HL-60 (cell line): ENCODE measurements at places on chromosomes 4 and X.

DNA sequence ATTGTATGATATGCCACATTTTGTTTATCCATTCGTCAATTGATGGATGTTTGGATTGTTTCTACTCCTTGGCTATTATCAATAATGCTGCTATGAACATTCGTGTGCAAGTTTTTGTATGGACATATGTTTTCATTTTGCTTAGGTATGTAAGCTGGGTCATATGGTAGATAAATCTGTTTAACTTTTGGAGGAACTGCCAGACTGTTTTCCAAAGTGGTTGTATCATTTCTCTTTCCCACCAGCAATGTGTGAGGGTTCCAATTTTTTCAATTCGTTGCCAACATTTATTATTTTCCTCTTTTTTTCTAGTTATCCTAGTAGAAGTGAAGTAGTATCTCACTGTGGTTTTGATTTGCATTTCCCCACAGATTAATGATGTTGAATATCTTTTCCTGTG lies 71.8 kb downstream of the DIAPH2 start:
- no peak for DNase-seq

- no peak for DNase-seq
These were observed 170.2 kb downstream of the CBR4 start for GRCh38 chr4:168839758-168840391.

- no peak for DNase-seq
These were observed 317.4 kb downstream of the IQCM start for GRCh38 chr4:149498246-149498645.

DNA sequence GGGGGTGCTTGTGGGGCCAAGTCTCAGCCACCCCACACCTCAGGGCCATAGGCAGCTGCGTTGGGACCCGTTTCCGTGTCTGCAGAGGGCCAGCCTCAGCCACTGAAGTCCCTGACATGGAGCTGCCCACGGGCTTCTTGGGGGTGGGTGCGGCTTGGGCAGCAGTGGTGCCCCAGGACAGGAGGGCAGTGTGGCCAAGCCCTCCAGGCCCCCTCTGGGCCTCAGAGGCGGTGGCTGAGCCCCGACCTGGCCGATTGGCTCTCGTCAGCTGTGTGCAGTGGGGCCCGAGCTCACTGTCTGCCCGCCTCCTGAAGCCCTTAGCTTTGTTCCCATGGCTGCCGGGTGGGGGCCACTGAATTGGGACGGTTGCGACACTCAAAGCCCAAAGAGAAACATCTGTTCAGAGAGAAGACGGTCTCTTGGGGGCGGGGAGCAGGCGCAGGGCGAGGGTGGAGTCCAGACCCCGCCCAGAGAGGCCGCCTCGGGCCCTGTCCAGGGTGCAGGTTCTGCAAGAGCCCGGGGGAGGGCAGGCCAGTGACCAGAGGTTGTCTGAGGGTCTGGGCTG lies 9.1 kb downstream of the FGFR3 start:
- peak; percentile 50 for DNase-seq

GRCh38 chr4:78648640-78649363 lies 97.2 kb downstream of the ANXA3 start:
- DNase-seq: no peak

GRCh38 chr4:170058826-170059225 lies 30.9 kb downstream of the AADAT start:
- DNase-seq: no peak

DNA sequence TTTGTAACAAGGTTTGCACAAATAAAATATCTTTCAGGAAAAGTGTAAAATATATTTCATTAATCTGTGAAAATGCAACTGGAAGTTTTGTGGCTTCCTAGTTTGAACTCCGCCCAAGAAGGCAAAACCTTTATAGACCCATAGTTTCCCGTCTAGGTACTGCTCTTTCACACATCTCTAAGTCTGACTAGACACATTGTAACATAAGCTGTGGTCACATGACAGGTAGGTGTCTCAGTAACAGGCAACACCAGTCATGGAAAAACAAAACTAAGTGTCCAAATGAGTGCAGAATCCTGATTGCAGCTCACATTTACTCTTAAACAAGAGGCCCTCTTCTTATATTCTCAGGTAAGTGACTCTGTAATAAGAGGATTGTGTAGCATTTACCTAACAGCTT lies 55.6 kb downstream of the SNCA start:
- no peak for DNase-seq

DNA sequence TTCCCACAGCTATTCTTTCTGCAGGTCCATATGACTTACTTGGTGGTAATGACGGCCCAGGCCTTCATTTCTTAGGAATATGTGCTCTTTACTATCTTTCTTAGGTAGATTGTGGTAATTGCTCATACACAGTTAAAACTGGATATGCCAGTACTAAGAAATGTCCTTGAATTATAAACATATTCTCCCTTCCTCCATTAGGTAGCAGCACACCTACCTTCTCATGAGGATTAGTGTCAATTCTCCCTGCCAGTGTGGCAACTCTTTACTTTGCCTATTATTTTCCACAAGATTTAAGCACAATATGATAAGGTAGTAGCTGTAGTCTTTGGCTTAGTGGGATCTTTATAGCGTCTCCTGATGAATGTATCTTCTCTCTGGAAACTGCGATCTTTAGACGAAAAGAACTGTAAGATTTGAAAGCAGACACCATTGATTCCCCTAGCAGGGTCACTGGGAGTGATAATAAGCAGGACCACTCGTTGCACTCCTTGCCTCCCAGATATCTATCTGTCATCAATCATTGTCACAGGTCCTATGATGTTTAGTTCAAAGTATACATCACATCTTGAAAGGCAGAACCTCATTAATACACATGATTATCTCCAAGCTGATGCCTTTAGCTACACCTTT lies 1240.7 kb downstream of the C4orf33 start:
- no peak for DNase-seq

DNA sequence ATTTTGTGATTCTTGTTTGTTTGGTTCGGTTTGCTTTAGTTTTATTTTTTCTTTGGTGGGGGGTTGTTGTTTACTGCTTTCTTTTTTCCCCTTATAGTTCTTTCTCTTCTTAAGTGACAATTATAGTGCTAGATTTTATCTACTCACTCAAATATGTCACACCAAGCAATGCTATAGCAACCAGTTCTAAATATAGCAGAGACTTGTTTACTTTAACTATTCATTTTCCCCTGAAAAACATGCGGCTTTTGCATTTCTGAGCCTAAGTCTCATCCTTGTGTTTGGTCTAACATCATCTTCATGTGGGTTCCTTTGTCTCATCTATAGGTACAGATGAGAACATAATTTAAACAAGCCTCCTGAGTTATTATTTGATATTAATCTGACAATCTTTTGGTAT lies 676.6 kb downstream of the FAT4 start:
- no peak for DNase-seq

GRCh38 chrX:47366041-47366722 lies 4.2 kb upstream of the ZNF157 start:
- peak; percentile 45 for DNase-seq

DNA sequence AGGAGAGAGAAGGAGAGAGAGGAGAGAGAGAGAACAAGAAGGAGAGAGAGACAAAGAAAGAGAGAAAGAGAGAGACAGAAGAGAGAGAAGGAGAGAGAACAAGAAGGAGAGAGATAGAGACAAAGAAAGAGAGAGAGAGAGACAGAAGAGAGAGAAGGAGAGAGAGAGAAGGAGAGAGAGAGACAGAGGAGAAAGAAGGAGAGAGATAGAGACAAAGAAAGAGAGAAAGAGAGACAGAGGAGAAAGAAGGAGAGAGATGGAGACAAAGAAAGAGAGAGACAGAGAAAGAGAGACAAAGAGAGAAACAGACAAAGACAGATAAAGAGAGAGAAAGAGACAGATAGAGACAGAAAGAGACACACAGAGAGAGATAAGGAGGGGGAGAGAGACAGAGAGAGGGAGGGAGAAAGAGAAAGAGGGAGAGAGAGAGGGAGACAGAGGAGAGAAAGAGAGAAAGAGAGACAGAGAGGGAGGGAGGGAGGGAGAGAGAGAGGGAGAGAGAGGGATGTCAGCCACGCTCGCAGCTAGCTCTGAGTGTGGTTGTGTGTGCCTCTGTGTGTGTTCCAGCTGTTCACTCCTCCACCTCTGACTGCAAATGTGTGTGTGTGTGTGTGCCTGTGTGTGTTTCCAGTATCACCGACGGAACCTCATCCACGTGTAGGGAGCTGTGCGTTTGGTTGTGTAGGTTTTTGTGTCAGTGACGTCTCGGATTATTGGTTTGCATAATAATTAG lies 105.8 kb downstream of the CRLF2 start:
- no peak for DNase-seq

DNA sequence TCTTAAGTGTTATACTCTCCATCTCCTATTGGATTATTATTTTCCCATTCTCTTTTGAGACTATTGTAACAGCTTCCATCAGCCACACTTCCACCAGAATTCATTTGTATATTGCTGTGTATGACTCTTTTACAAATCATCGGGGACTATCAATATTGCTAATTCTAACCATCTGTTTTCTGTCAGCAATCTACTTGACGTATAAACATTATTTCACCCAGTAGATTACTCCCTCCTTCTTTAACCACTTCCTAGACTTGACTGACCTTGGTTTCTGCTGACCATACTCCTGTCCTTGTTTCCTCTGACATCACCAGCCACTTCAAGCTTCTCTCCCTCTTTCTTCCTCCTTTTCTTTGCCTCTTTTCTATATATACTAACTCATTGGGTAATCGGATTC lies 402.9 kb downstream of the PCDH18 start:
- no peak for DNase-seq

GRCh38 chr4:158769175-158769921 lies 522 bp downstream of the FNIP2 start:
- DNase-seq: peak; percentile 61

DNA sequence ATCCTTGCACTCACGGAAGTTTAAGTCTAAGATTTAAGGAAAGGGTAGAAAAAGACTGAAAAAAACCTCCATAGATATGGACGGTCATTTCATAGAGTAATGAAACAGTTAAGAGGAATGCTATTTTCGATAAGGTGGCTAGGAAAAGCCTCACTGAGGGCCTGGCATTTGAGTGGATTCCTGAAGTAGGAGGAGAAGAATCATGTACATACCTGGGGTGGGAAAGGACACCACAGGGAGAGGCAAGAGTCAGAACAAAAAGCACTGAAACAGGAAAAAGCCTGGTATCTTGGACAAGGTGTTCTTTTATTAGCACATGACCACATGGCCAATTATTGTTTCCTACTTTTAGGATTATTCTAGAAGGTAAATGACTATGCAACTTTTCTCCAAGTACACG lies 547.2 kb upstream of the DIPK2B start:
- DNase-seq: no peak

DNA sequence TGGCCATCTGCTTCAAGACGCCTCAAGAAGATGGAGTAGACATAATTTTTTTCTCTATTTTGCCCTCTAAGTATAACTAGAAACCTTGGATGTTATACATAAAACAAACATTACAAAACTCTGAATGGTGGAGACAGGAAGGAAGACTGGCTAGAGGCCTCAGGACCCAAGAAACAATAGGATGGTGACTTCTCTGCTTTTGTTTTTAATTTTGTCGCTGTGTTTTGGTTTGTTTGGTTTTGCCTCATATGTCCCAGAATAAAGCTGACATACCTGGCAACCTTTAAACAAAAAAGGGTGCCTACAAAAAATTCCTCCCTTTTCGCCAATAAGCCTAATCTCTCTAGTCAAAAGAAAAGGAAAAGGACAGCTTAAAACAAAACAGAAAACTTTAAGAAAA lies 109.1 kb downstream of the PPP4R3C start:
- no peak for DNase-seq

- DNase-seq: no peak
These were observed 92.2 kb upstream of the PGRMC2 start for GRCh38 chr4:128379860-128380259.

GRCh38 chr4:56755901-56756300 lies 65.6 kb downstream of the SPINK2 start:
- DNase-seq: no peak

DNA sequence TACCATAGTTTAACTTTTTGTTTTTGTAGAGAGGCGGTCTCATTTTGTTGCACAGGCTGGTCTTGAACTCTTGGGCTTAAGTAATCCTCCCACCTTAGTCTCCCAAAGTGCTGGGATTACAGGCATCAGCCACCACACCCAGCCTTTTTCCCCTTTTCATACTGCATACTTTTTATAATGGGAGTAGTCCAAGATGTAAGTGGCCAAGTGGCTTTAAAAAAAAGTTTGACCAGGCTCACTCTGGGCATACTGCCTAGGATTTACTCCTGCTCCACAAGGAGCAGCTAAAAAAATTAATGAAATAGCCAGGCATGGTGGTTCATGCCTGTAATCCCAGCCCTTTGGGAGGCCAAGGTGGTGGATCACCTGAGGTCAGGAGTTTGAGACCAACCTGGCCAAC lies 6.0 kb downstream of the GRSF1 start:
- DNase-seq: no peak
